ENCODE measurements at places on chromosomes 3 and 15.

- peak; percentile 25 for DNase-seq
Measured at GRCh38 chr3:15812183-15812582, 14.4 kb upstream of the ANKRD28 start.

DNA sequence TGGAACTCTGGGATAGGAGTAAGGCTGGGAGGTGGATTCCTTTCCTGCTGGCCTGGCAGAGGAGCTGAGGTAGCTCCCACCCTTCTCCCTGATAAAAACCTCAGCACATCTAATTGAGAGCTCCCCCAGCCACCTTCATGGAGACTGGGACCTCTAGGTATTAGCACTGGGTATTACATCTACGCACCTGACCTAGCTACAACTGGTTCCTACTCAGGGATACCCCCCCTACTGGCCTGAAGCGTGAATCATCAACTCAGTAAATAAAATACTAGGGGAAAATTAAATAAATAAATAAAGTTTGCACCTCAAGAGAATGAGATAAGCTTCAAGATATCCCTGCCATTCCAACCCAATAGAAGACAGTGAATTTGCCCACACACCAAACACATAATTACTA lies 140.4 kb downstream of the NEK10 start:
- no peak for DNase-seq

GRCh38 chr3:197798863-197799262 lies 7.8 kb downstream of the LRCH3 start:
- DNase-seq, result no peak

DNA sequence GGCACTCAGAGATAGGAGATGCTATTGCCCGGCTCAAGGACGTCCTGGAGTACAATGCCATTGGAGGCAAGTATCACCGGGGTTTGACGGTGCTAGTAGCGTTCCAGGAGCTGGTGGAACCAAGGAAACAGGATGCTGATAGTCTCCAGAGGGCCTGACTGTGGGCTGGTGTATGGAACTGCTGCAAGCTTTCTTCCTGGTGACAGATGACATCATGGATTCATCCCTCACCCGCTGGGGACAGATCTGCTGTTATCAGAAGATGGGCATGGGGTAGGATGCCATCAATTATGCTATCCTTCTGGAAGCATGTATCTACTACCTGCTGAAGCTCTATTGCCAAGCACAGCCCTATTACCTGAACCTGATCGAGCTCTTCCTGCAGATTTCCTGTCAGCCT lies 26.4 kb downstream of the BCL2A1 start:
- DNase-seq, result no peak

- no peak for DNase-seq
Measured at GRCh38 chr15:87589134-87589533, 667.4 kb downstream of the NTRK3 start.

DNA sequence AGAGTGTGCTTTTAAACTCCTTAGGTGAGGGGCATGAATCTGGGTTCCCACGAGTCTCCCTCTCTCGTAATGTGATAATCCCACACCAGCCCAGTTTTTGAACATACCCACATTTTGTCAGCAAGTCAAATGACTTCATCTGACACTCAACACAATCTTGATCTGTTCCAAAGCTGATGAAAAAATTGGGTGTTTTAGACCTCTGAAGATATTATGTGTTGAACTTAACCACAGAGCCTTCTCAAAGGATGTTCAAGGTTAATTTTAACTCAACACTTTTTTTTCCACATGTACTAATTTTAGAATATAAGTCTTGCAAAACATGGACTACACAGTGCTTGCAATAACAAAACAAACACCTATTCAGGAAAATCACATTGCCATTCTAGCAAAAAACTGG lies 123.1 kb downstream of the TGFBR2 start:
- DNase-seq, result no peak

- no peak for DNase-seq
Measured at GRCh38 chr3:18238746-18239331, 186.3 kb downstream of the SATB1 start.

DNA sequence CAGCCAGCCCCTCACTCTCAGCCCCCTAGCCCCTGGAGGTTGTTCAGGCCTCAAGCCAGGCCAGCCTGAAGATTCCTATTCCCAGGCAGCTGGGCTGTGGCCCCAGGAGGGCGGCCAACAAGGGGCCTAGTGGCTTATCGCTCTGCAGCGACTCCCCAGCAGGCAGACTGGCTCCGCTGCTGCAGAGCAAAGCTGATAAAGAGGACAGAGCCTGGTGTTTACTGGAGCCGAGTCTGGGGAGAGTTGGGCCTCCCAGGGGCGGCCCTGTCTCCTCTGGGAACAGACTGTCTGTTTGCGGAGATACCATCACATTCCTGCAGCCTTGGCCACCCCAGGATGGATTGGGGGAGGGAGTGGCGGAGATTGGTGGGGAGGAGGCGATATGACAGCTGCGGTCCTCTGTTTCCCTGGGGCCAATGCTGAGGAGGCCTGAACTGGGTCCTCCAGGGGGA lies 22.4 kb upstream of the SMAD6 start:
- peak; percentile 81 for DNase-seq
